ENCODE measurements at places on chromosomes 3 and 15.

DNA sequence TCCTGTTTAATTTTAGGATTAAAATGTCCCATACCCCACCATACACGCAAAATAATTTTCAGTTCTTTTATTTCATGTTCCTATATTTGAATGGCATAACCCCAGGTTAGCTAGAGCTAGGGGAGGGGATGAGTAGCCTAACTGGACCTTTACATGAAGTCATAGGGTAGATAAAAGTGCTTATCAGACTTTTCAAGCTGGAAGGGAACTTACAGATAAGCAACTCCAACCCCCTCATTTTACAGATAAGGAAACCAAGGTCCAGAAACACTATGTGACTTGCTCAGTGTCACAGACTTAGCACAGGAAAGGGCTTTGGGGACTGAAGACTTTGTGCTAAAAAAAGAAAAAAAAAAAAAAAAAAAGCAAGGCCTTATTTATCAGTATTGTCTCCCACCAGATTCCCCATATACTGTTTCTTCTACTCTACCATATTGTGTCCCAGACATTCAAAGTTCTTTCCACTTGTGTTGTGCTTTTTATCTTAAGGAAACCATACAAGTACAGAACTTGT lies 10.6 kb upstream of the TNIK start:
- DNase-seq: no peak

GRCh38 chr3:175146258-175146657 lies 287.1 kb downstream of the NAALADL2 start:
- DNase-seq: no peak

DNA sequence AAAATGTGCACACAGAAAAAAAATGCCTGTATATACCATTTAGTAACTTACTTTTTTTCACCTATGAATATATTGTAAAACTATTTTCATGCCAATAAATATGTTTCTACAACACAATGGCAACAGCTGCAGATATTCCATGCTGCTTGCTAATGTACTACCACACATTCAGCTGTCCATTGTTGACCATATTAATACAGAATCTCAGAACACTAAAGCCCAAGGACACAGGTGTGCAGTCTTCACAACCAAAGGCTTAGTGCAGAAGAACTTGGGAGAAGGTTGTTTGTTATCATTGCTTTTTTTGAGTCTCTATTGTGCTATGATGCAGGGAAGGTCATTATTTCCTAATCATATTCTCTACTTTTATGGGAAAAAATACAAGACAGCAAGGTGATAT lies 79.6 kb downstream of the DIPK2A start:
- DNase-seq: no peak

DNA sequence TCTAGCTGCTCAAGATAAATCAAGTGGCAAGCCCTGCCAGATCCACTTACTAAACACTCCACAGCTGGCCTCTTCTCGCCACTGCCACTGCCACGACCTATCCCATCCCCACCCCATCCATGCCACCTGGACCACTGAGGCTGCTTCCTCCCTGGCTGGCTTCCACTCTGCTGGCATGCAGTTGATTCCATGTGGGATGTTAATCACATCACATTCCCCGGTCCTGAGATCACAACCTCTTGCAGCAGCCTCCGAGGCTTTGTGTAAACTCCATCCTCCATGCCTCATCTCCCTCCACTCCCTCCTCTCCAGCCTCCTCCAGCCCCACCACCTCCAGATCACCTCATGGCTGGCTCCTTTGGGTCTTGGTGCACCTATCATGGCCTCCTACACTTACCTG lies 7.7 kb downstream of the NCKIPSD start:
- DNase-seq: no peak

DNA sequence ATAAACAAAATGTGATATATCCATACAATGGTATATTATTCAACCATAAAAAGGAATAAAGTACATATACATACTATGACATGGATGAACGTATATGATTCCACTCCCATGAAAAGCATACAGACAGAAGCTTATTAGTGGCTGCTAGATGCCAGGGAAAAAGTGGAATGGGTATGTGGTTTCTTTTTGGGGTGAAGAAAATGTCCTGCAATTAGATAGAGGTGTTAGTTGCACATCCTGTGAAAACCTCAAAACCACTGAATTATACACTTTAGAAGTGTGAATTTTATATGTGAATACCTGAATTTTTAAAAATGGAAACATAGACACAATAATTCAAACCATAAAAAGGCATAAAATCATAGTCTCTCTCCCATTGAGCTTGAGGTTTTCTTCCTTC lies 11.2 kb downstream of the DENND6A start:
- peak; percentile 35 for DNase-seq

DNA sequence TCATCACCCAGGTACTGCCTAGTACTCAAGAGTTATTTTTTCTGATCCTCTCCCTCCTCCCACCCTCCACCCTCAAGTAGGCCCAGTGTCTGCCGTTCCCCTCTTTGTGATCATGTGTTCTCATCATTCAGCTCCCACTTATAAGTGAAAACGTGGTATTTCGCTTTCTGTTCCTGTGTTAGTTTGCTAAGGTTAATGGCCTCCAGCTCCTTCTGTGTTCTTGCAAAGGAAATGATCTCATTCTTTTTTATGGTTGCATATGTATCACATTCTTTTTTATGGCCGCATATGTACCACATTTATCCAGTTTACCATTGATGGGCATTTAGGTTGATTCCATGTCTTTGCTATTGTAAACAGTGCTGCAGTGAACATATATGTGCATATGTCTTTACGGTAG lies 8.2 kb upstream of the GANC start:
- no peak for DNase-seq

GRCh38 chr3:125585595-125586223 lies 9.6 kb downstream of the OSBPL11 start:
- DNase-seq: peak; percentile 56

DNA sequence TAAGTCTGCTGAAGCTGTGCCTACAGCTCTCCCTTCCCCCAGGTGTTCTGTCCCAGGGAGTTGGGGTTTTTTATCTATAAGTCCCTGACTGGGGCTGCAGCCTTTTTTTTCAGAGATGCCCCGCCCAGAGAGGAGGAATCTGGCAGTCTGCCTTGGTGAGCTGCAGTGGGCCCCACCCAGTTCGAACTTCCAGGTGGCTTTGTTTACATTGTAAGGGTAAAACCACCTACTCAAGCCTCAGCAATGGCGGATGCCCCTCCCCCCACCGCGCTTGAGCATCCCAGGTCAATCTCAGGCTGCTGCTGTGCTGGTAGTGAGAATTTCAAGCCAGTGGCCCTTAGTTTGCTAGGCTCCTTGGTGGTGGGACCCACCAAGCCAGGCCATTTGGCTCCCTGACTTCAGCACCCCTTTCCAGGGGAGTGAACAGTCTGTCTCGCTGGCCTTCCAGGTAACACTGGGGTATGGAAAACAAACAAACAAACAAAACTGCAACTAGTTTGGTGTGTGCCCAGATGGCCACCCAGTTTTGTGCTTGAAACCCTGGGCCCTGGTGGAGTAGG lies 189.4 kb downstream of the MFSD1 start:
- no peak for DNase-seq

GRCh38 chr3:194283221-194284006 lies 67.7 kb downstream of the CPN2 start:
- DNase-seq: no peak

GRCh38 chr15:60889006-60889405 lies 340.1 kb downstream of the RORA start:
- no peak for DNase-seq

- no peak for DNase-seq
These were observed 52.5 kb downstream of the IFT80 start for GRCh38 chr3:160346511-160346910.

DNA sequence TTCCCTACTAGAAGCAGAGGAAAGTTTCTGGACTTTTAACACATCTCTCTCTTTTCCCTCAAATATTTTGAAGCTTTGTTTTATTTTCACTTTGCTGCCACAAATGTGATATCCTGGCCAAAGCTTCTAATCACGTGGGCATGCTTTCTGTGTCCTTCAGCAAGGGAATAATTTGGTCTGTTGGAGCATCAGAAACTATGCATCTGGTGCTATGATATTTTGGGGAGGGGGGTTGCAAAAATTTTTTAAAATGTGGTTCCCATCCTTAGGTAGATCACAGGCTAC lies 254.2 kb downstream of the GAP43 start:
- DNase-seq: no peak

- peak; percentile 98 for DNase-seq
These were observed at the start of the genes CYB561D2 and NPRL2 for GRCh38 chr3:50350527-50351322. TSS of gene CYB561D2 (plus strand) at chr3:50350862. CDS start at chr3:50351434, 572 bp downstream. TSS of gene NPRL2 (minus strand) at chr3:50350775. CDS start at chr3:50350652, 123 bp downstream.

DNA sequence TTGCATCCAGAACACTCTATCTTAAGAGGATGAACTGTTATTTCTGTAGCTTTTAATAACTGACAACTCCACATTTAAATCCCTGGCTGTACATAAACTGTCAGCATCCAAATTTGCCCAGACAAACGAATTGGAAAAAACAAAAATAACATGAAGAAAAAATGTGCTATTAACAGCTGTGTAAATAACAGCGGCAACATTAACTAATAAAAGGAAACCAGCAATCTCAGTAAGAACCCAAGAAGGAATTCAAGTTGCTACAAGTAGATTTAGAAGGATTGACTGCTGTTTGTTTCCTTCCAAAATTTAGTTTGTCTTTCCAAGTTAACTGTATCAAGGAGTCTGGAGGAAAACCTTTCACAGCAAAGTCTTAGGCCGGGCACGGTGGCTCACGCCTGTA lies 550.6 kb upstream of the MDFIC2 start:
- no peak for DNase-seq

DNA sequence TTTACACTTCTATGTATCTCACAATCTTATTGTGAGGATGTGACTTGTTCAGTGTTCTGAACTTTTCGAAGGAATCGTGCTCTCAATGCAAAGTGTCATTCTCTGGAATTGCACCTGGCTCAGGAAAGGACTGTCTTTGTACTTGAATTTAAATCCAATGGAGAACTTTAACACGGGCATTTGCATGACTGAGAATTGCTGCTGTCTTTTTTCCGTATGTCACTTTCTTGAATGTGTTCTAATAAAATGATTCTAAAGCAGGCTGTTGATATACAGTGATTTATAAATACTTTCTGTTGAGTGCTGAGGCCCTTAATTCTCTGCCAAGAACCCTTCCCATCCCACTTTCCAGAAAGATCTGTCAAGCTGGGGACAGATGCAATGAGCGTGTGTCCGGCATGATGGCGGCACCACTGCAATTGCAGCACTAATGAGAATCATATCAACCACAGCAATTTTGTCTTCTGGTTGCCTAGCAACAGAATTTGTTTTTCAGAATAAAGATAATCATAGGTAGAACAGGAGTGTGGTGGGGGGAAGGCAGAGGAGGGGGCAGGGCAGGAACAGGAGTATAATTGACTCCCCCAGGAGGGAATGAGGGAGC lies 210.6 kb upstream of the UMPS start:
- no peak for DNase-seq

GRCh38 chr3:12405432-12406272 lies 78.6 kb upstream of the TSEN2 start:
- no peak for DNase-seq

DNA sequence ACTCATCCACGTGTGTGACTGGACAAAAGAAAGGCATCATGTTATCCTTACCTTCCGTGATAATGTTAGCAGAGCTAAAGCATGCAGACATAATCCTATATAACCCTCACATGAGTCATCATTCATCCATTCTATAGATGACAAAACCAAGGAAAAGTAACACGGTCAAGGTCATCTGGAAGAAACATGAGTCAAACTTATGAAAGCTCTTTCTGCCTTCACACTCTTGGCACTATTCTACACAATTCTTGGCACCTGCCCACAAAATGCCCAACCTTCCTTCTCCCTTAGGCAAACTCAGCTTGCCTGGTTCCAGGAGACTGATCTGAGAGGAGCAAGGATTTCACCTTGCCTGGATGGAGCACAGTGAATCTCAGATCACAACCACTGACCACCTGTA lies 66.9 kb downstream of the PRICKLE2 start:
- no peak for DNase-seq

GRCh38 chr3:197368330-197368729 lies 69.9 kb upstream of the DLG1 start:
- no peak for DNase-seq

GRCh38 chr15:36126194-36126593 lies 453.2 kb upstream of the CDIN1 start:
- DNase-seq: no peak

GRCh38 chr3:44232407-44232806 lies 9.3 kb upstream of the TOPAZ1 start:
- no peak for DNase-seq

GRCh38 chr15:43135351-43135750 lies 2.0 kb downstream of the TMEM62 start:
- DNase-seq: no peak

GRCh38 chr3:168467115-168467714 lies 371.5 kb upstream of the GOLIM4 start:
- no peak for DNase-seq

GRCh38 chr15:69631978-69632377 lies 179.4 kb downstream of the RPLP1 start:
- DNase-seq: no peak

DNA sequence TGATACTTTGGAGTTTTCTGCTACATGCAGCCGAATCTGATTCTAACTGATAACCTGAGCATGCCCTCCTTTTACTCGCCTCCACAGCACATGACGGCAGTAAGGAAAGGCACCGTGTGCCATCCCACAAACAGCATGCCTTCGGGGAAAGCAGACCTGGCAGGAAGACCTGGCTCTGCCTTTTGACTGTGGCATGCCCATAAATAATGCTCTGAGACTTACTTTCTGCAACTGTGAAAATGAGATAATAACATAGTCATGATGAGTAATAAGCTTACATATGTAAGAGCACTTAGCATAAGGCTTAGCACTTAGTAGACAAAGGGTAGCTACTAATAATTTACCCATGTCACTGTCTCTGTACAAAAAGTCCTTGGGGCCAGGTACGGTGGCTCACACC lies 32.9 kb downstream of the MTHFS start:
- DNase-seq: no peak

DNA sequence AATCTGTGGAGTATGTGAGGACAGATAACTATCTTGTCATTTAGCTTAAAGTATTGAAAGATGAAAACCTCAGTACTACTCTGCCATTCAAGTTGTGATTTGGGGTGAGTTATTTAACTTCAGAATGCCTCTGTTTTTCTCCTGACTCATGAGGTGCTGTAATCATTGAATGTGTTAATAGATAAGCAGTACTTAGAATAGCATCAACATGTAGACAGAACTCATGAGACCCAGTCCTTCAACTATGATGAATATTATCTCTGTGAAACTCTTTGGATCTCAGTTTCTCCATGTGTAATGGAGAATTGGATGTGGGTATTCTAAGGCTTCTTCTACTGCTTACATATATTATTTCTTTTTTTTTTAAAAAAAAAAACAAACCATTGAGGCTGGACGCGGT lies 431.4 kb downstream of the GRM7 start:
- no peak for DNase-seq

DNA sequence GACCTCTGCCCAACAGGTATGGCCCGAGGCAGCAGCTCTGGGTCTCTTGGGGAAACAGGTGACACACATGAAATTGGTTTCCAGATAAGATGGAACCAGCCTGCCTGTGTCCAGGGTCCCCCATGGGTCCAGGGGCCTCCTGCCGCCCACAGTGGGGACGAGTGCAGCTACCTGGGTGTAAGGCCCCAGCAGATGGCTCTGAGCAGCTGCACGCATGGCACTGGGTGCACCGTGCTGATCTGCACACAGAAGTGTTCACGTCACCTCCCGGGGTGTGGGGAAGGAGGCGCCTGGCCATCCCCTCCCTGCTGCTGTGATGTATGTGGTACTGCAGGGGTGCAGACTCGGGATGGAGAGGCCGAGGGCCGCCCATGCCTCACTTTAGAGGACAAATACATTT lies 63.6 kb downstream of the NIPA2 start:
- DNase-seq: no peak

- no peak for DNase-seq
These were observed 31.1 kb downstream of the FAH start for GRCh38 chr15:80183886-80184285.

Data from CD4-positive, alpha-beta T cell treated with Interferon alpha-2 for 1 hour (primary cell).